ENCODE measurements at places on chromosomes 4 and X. TPM values are rescaled to one million over a fixed set of nuclear protein-coding genes. Genes with fewer than 3 reads are reported as not detected.

AADAT gene
- total RNA-seq: 7.3 TPM

CAPN6 gene
- total RNA-seq: 7.4 TPM

GRCh38 chr4:181970366-181970765 is 272.8 kb upstream of the TENM3 start:
- ATAC-seq: no peak

DNA sequence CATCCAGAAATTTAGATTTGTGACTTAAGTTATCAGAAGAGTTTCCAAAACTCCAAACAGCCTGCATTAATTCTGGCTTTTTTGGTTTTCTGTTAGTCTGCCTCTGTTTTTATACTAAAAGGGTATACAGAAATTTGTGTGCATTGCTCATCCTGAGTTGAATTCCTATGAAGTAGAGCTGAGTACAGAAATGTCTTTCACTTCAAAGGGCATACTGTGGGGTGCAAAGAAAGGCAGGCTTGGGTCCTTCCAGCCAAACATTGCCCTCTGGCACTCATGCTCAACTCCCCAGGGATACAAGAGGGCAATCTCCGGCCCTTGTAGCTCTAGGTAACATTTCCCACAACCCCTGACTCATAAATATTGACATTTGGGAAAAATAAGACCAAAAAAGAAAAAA is 27.6 kb upstream of the TMEM184C start:
- ATAC-seq: no peak

DNA sequence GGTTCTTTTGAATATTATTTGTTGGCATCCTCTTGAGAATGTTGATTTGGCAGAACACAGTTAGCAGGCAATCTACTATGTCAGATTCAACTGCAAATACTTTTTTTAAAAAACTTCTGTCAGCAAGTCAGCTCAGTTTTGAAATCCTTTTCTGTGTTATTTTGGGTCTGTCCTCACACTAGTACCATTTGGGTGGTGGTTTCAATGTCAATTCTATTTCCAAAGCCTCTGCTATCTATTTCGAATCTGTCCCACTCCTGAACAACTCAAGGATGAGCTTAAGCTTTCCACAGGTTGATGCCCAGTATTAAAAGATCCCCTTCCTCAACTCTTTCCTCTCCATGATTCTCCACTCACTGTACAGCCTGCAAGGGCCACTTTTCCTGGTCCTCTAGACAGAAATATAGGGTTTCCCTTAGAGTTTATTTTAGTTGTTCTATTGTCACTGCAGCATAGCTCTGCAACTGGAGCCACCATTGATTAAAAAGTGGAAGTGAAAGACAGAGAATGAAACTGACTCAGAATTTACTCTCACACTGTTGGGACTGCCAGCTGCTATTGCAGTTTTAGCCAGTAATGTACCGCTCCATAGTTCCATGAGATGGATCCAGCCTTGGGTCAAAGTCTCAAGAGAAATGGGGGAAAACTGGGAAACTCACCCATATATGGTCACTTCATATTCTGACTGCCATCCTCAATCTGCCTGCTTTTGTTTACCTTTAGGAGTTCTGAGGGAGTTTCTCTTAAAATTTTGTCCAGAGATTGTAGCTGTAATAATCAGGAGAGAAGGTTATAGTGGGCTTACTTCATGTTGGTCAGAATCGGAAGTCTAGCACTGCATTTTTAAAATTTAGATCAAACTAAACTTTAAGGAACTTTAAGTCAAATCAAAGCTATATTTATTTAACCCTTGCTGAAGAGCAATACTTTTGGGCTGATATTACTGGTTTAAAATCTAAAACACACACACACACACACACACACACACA is 14.6 kb downstream of the HDX start:
- peak; percentile 22 for ATAC-seq

All from gastroesophageal sphincter (tissue), 4 donors.